Stimulated activated CD4-positive, alpha-beta T cell treated with anti-CD3 and anti-CD28 coated beads, Interleukin-4, amount 100 ng/mL, for 48 hours (primary cell): ENCODE measurements at places on chromosomes 5 and 9.

GRCh38 chr9:135073081-135073740, 14.3 kb upstream of the OLFM1 start:
- DNase-seq: no peak

- DNase-seq: no peak
These were observed 137.3 kb downstream of the PHF2 start for GRCh38 chr9:93713716-93714115.

GRCh38 chr5:147818290-147818689, 13.2 kb downstream of the SPINK1 start:
- no peak for DNase-seq

DNA sequence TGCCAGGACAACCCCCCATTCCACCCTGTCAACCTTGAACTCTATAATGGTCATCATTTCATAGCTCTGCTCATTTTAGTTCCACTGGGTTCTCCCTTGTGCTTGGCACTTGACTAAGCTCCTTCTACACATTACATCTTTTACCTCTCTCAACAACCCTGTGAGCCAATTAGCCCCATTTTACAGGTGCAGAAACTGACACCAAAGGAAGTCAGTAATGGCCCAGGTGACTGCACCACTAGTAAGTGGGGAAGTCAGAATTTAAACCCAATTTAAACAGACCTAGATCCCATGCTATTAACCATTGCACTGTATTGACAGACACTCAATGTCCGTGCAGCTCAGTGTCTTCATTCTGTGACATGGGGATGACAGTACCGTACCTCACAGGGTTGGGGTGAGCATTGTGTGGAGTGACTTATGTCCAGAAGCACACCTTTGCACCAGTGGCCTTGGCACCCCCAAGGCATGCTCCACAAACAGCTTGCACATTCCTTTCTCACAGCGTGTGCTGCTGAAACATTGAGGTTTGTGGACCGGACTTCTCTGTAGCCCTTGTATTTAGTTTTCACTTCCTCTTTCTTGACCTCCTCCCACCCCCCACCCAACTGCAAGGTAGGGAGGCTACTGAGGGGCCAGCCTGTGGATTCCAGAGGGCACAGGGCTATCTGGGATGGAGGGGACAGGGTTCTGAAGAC, 23.1 kb downstream of the IRF1 start:
- DNase-seq: no peak

GRCh38 chr5:161391016-161391415, 155.5 kb downstream of the GABRB2 start:
- no peak for DNase-seq

- DNase-seq: no peak
These were observed 5.0 kb downstream of the CD14 start for GRCh38 chr5:140627972-140628371.

GRCh38 chr9:20632705-20633104, 10.4 kb upstream of the MLLT3 start:
- DNase-seq: no peak

- DNase-seq: no peak
These were observed 20.4 kb downstream of the ACO1 start for GRCh38 chr9:32404856-32405255.

- no peak for DNase-seq
These were observed 47.1 kb upstream of the AKNA start for GRCh38 chr9:114434878-114435311.

DNA sequence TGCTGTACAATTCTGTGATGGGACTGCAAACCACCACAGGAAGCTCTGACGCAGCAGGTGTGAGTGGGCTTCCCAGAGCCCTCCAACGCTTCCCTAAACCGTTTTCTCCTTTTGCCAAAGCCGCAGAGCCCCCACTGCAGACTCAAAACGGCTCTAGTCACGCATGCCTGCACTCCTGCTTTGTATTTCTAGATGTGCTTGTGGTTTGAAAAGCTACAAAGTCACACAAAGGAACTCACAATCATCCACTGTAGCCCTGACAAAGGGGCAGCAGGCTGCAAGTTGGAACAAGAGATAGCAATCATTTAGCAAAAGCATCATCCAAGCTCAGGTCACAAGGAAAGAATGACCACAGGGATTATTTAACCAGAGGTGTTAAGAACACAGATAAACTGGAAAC, 79.3 kb downstream of the PTPN3 start:
- DNase-seq: no peak

- DNase-seq: no peak
These were observed 9.1 kb upstream of the ZNF608 start for GRCh38 chr5:124755565-124755964.

GRCh38 chr5:74061292-74061691, 435.3 kb downstream of the ARHGEF28 start:
- no peak for DNase-seq

DNA sequence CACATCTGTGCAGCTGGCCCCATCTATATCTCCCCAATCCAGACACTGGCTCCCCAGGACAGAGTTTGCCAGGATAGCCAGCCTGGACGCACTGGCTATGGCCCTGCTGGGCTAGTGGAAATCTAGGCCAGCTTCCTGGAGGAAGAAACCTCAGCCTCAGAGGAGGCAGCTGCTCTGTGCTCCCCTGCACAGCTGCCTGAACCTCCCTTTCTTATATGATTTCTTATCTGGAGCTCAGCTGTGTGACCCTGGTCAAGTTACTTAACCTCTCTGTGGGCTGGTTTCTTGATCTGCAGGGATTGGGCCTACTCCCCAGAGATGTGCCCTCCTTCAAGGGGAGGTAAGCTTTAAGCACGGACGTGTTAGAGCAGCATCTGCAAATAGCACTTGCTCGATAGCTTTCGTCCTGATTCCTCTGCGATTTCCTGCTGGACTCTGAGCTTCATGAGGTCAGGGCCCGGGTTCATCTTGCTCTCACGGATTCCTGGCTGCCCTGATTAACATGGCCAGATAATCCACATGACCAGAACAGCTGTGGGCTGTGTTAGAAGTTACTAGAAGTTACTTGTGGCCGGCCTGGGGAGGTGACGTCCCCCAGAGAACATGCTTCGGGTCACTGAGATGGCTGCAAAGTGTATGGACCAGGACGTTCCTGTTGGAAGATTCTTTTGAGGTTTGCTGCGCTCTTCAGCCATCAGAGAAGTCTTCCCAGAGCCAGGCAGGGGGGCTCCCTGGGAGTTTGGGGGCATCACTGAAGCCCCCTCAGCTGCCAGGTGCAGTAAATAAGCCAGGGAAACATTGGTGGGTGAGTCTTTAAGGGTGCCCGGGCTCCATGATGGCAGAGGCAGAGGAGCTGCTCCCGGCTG, 14.5 kb downstream of the C9orf50 start:
- no peak for DNase-seq

GRCh38 chr9:130707225-130707976, 13.8 kb downstream of the EXOSC2 start:
- peak; percentile 62 for DNase-seq

DNA sequence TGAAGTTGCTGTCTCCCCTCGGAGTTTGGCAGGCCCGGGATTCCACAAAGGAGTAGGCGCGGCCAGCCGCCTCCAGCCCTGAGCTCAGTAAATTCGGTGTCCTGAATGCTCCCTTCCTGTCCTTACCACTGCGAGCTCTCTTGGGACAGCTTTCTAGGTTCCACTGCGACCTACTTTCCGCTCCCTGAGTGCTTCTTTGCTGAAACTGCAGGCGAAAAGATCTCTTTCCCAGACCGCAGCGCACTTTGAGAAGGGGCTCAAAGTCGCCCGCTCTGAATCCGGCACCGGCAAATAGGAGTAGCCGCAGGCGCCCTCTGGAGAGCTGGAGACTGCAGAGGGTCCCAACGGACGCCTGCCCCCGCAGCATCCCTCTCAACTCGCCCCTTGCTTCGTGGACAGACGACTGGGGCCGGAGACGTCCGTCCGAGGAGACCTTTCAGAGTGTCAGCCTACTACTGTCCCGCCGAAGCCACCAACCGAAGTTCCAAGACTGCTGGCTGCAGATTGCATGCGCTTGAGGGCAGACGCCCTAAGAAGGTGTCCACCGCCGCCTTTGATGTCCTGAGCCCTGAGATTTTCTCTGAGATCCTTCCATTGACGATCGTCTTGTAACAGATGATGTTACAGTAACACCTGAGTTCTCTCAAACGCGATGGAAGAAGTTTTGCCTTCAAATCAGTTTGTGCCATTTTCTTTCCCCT, 96.0 kb downstream of the ANXA2R start:
- DNase-seq: no peak

DNA sequence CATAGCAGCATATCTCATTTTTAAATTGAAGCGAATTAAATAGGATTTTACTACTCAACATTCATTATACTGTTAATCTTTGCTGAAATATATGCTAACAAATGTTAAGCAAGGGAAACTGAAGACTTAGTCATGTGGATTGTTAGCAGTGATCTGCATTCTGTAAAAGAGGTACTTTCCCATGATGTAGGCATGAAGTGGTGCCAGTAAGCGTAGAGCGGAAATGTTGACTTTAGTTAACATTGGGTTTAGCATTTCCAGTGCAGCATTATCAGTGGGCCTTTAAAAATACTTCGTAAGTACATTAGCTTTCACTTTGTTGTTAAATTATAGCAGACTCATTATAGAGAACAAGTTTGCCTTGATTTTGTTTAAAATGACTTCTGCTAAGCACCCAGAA, 130.3 kb downstream of the CDC42SE2 start:
- DNase-seq: no peak

- DNase-seq: no peak
These were observed 787.7 kb upstream of the CDH6 start for GRCh38 chr5:30405821-30406220.

DNA sequence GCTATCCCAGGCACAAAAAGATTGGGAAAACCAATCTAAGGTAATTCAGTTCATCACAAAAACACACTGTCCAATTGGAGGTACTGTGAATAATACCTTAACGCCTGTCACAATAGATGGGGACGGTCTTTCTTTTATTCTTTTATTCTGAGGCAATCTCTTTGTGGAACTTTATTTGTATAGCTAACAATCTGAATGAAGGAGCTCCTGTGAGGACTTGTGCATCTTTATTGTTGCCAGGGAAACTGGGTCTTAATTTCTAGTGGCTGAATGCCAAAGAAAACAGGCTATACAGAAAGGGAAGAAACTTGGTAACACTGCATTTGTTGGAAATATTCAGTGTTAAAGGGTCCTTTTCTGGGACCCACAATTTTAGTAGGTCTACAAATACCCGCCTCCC, 546.9 kb upstream of the C9orf72 start:
- DNase-seq: no peak

DNA sequence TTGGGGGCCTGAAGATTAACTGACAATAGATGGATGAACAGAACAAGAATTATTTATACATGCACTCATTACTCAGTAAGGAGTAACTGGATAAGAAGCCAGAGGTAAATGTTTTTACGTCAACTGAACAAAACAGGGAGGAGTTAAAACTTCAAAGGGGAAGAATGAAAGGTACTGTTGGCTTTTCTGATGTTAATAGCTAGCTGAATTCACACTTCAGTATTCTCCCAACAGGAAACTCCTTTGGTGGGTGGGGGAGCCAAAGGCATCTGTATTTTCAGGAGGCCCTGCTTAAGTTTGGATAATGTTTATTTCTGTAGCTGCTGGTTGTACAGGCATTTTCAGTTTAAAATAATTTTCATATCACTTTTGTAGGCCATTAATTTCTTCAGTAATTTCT, 23.2 kb upstream of the RFK start:
- DNase-seq: no peak

GRCh38 chr9:126205265-126205664, 121.4 kb upstream of the MVB12B start:
- no peak for DNase-seq

GRCh38 chr5:38483805-38484398, 72.5 kb downstream of the LIFR start:
- DNase-seq: no peak

- DNase-seq: no peak
These were observed 84.5 kb downstream of the ENC1 start for GRCh38 chr5:74556006-74556405.

DNA sequence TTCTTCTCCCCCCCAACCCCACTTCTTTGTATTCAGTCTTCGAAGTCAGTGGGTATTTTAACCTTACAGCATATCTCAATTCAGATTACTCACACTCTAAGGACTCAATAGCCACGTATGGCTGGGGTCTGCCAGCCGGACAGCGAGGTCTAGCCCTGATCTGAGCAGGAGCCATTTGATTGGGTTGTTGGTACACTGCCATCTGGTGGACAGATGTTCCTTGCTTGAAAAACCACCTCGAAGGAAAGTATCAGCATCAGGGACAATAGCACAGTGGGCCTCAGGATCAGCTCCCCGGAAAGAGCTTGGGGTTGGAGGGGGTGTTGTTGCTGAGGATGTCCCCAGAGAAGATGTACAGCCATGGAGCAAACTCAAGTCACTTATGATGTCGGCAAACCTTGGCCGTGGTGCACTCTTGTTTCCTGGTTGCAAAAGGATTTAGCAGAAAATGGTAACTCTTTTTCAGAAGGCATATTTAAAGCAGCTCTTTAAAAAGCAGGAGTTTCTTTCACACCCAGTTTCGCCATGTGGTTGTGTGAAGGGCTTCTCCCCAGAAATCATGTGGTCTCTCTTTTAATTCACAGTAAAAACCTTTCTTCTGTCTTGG, 31.7 kb upstream of the KCNMB1 start:
- peak; percentile 32 for DNase-seq

GRCh38 chr9:114289106-114289505, 33.8 kb upstream of the ORM1 start:
- no peak for DNase-seq

- no peak for DNase-seq
These were observed 29.2 kb downstream of the PCDHGC5 start for GRCh38 chr5:141517880-141518617.

DNA sequence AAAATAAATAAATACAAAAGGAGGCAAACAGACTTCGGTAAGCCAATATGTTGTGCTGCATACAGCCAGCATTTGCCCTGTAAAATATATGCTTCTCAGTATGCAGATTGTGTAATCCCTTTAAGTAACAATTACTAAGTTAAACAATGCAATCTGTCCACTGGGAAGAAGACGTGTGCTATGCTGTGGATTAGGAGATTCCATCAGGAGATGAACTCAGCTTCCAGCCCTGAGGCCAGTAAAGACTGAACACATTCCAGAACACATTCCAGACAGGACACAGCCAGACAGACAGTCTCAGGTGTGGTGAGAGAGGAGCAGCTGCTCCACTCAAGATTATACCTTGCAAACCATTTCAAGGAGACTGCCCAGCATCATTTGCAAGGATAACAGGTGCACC, 97.8 kb downstream of the MPDZ start:
- no peak for DNase-seq

DNA sequence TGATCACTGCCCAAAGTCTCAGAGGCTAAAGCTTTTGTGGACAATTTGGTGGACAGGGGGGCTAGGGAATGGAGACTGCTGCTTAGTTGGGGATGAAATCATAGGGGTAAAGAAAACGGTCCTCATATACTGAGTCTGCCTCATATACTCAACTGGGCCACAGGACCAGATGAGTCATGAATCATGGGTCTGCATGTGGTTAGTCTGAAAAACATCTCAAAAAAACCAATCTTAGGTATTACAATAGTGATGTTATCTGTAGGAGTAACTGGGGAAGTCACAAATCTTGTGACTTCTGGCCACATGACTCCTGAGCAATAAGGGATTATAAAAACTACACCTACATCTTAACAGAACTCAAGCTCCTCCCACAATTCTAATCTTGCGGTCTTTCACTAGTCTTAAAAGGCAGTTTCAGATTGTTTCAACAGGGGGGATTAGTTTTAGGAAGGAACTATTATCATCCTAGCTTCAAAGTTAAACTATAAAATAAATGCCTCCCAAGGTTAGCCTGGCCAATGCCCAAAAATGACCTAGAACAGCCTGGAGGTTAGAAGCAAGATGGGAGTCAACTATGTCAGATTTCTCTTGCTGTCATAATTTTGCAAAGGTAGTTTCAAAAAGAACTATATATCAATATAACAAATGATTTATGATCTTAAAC, 17.5 kb downstream of the TMEM161B start:
- no peak for DNase-seq
